ENCODE measurements at places on chromosomes 4 and X.

DNA sequence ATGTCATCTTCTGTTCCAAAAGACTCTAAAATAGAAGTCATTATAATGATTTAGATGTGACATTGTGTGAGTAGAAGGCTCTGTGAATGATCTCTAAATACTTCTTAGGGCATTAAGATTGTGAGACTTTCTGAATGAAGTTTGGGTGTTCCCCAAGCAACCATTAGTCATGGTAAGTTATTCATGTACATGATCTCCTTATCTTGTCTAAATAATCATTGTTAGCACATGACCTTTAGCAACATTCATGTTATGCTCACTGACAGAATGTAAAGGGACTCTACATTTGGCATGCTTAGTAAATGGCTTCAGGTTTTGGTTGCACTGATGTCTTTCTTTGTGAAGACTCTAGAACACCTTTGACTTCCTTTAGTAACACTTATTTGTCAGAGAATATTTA lies 140.8 kb upstream of the AGA start:
- DNase-seq: no peak

DNA sequence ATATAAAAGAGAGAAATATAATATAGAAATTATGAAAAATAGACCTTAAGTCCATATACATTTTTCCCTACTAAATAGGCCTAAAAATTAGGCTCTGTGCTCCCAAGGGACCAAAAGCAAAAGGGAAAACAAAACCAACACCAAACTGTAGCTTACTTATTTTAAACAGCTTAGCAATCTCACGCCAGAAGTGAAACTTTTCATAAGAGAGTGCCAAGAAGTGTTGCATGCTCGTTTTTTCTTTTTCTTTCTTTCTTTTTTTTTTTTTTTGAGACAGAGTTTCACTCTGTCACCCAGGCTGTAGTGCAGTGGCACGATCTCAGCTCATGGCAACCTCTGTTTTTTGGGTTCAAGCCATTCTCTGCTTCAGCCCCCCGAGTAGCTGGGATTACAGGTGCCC lies 250.4 kb downstream of the TMA16 start:
- no peak for DNase-seq

DNA sequence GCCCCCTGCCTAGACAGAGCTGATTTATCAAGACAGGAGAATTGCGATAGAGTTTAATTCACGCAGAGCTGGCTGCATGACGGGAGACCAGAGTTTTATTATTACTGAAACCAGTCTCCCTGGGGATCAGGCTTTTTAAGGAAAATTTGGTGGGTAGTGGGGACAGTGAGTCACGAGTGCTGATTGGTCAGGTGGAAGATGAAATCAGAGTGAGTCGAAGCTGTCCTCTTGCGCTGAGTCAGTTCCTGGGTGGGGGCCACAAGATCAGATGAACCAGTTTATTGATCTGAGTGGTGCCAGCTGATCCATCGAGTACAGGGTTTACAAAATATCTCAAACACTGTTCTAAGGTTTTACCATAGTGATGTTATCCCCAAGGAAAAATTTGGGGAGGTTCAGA lies 36.6 kb downstream of the MYOZ2 start:
- DNase-seq: no peak

DNA sequence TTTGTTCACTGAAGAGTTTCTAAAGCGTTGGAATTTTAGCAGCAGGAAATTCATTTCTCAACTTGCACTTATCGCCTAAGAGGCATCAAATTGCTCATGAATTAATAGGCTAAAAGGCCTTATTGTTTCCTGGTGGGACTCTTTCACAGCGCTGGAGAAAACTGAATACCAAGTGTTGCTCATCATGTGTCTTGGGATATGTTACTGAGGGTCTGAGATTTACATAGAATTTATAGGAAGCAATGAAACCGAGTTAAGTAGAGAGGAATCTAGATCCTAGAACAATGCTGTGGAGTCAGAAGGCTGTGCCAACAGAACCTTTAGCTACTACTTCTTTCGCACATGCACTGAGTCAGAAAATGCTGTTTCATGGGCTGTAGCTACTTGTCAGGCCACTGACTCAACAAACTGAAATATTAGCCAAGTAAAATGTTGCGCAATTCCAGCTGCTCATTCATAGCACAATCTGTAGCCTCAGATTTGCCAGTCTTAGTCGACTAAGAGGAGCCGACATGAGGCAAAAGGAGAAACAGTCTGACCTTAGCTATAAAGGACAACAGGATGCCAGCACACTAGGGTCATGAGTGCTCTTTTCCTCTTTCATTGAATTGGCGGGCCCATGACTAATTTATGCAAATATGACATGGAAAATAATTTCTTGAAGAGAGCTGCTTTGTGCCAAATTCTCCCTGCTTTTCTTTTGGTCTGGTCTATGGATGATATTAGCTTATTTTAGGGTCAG lies 35.9 kb upstream of the CXCL8 start:
- no peak for DNase-seq

DNA sequence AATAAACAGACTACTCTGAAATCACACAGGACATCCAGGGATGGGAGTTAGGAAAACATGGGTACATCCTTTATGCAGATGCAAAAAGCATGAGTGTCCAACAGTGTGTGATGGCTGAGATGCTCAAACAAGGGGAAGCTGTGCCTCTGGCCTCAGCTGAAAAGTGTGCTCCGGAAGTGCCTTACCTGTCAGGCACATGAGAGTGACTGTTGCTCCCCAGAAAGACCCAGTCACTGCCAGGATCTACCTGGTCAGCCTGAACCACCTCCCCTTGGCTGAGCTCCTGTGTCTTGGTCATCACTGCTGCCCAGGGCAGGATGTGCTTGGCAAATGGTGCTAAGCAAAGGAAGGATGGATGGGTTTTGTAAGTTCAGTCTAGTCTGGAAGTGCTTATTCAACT lies 4.0 kb downstream of the PPP2R2C start:
- no peak for DNase-seq

DNA sequence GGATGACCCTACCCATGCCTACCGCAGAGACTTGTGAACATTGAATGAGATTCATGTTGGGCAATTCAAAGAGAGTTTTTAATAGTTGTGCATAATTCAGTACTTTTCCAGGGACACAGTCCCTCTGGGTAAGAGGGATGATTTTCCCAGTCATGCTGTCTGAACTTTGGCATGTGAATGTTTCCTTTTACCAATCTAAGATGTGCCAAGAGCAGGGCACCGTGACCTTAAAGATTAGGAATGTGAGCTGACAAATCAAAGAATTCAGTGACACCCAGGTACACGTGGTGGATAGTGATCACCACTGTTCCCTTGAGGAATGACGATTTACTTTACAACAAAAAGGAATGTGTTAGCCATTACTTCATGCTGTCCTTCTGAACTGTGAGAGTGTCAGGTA lies 515.6 kb downstream of the PPARGC1A start:
- DNase-seq: no peak

GRCh38 chr4:110611968-110612447 lies 10.9 kb downstream of the PITX2 start:
- no peak for DNase-seq
